ENCODE measurements at places on chromosomes 5 and 9.

- no peak for DNase-seq
These were observed 4.4 kb downstream of the CEP72 start for GRCh38 chr5:616484-617039.

DNA sequence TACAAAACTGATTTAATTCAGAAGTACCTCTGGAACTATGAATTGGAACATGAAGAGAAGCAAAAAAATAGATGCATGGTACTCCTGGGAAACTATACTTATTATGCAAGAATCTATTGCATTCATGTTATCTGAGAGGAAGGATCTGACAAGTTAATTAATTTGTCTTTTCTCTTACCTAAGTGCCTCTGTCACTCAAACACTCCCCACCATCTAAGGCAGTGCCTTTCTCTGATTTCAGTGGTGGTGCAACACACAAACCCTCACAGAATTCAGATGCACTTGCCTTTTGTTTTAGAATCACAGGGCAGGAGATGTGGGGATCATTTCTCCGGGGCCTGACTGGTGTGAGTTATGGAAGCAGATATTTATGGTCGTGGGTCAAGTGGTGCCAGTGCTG, 52.5 kb upstream of the C9orf72 start:
- DNase-seq, result no peak

DNA sequence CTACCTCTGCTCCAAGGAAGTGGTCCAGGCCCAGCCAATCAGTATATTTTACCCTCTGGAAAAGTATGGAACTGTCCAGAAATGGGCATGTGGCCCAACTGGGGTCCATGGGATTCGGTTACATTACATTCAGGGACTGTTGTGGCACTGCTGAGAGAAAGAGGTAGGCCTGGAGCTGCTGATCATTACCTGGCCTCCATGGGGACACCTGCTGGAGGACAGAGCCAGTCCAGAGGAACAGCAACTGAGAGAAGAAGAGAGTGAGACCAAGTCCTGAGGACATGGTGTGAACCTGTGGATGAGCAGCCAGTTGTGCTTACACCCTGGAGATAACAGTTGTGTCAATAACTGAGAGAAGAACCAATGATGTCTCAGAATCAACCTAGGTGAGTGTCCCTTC, 48.2 kb downstream of the HMHB1 start:
- no peak for DNase-seq

- DNase-seq, result no peak
These were observed 300.8 kb downstream of the SEMA5A start for GRCh38 chr5:9245071-9245470.

DNA sequence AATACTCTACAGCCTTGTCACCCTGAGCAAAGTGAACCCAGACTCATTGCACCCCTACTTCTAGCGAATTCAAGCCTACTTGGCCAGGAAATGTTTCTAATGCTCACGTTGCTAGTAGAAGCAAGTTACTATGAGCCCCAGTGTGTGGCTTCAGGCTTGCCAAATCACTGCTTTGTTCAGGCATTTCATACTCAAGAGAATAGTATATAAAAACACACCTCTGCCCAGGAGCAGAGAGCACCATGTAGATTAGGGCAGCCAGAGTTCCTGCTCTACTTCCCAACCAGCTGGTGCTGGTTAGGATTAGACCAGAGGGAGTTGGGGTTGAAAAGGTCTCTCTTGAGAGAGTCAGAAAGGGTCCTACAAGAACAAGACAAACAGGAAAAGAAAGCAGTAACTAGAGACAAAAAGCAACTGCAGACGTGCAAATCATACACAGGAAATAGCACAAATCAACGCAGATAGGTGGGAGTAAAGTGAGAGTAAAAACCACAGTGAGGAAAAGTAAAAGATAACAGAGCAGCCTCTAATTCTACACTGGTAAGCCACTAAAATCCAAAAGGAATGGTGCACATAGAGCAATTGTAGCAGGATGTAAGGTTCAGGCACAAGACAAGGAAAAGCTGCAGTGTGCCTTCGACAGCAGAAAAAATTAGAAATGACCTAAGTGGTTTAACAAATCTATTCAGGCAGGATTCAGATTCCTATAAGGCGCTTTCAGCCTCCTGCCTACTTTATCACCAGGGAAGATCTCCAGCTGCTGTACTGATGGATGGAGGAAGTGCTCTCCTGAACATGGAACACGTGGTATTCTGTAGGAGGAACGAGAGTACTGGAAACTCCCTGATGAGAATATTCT, 49.6 kb upstream of the KIF2A start:
- no peak for DNase-seq

DNA sequence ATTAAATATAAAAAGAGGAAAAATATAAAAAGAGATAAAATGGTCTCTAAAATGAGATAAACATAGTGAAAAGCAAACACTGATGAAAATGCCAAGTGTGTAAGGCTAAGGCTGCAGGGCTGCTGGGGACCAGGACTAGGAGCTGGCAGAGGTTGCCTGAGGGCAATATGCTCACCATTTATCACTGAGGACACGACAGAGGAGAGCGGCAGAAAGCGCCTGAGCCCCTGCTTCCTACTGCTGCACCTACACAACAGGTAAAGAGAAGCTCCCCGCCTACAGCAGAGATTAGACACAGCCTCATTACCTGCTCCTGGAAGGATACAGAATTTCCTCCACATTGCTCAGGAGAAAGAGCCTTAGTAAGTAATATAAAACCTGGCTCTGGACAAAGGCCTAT, 70.7 kb upstream of the PPP1R2B start:
- DNase-seq, result no peak

DNA sequence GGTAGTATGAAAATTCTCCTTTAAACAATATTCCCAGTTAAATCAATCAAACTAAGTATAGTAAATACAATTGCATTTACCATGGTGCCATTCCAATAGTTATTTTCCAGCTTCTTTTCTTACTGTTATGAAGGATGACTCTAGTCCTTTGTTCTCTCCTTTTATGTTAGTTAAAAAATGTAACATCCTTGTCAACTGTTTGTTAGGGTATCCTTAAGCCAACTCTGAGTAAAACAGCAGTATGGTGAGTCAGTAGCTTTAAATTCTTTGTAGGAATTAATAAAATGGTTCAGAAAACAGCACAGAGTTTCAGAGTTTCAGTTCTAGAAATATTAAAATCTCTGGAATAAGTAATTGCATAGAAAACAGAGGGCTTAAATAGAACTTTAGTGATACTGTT, 384.4 kb downstream of the MTRR start:
- no peak for DNase-seq

DNA sequence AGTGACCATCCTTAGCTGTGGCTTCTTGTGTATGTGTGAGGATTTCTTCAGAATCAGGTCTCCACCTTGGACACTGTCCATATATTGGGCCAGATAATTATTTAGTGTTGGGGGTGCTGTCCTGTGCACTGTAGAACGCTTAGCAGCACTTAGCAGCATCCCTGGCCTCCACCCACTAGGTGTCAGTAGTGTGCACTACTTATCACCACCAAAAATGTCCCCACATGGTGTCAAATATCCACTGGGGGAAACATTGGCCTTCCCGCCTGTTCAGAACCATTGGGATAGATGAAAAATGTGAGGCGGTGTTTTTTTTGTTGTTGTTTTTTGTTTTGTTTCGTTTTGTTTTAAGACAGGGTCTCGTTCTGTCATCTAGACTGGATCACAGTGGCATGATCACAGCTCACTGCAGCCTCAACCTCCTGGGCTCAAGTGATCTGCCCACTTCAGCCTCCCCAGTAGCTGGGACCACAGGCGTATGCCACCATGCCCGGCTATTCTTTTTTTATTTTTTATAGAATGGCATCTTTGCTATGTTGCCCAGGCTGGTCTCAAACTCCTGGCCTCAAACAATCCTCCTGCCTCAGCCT, 67.7 kb downstream of the TENT4A start:
- DNase-seq, result no peak

DNA sequence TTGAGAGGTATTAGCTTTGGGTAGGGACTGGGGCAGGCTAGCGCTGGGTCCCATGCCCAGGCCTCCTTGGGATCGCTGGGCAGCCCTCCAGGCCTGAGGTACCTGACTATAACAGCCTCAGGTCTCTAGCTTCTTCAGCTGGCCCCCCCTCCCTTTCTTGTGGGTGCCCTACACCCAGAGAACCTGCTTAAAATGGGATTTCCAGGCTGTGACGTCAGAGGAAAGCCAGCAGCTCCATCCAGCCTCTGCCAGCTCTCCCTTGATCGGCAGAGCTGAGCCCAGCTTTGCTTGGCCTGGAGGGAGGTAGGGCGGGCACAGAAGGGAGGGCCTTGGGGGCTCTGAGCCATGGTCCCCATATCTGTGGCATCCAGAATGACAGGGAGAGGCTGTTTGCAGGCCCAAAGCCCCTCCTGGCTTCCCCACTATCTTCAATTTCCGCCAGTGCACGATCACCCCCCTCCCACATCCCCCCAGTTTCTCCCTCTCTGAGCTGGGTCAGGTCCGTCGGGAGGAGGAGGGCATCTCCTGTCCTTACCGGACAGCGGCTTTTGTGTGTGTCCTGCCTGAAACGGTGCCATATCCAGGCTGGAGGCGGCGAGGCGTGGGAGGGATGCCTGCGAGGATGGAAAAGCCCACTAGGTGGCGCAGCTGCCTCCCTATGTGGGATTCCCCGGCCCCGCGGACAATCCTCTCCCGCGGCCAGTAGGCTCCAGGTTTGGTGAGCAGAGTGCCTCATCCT, 10.8 kb downstream of the REEP2 start:
- peak; percentile 98 for DNase-seq

DNA sequence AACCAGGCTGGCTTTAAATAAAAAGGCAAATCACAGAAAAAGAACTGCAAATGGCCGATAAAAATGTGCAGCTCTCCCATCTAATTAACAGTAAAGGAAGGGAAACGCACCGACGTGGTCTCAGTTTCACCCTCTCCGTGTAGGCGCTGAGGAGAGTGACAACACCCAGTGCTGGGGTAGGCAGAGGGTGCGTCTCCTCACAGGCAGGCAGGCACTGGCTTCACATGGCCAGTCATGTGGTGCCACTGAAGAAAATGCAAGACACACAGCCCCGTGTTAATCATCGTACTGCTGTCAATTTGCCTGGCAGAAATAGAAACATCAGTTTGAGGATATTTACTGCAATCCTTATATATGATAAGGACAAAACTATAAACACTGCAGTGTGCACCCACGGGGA, 178.4 kb downstream of the FANCC start:
- no peak for DNase-seq

GRCh38 chr5:123262216-123262823, 160.9 kb downstream of the CEP120 start:
- no peak for DNase-seq

- DNase-seq, result no peak
These were observed 158.8 kb upstream of the SPEF2 start for GRCh38 chr5:35458824-35459207.

- no peak for DNase-seq
These were observed 23.3 kb upstream of the ARSB start for GRCh38 chr5:79008362-79008761.

GRCh38 chr5:144525000-144525399, 354.3 kb downstream of the KCTD16 start:
- DNase-seq, result no peak

DNA sequence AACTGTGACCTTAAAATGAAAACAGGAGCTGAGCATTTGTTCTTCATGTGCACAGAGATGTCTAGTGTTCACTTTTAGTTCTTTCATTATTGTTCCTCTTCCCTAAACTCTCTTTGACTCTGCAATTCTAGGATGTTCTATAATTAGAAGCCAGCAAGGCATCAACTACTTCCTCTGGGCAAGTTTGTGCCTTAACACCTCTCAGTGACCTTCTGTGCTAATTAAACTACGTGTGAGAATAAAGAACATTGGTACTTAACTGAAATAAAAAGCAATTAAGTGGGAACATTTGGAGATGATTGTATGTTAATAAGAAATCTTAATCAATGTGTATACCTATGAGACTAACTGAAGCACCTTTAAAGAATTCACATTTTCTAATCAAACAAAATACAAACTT, 242.8 kb downstream of the RASEF start:
- no peak for DNase-seq

DNA sequence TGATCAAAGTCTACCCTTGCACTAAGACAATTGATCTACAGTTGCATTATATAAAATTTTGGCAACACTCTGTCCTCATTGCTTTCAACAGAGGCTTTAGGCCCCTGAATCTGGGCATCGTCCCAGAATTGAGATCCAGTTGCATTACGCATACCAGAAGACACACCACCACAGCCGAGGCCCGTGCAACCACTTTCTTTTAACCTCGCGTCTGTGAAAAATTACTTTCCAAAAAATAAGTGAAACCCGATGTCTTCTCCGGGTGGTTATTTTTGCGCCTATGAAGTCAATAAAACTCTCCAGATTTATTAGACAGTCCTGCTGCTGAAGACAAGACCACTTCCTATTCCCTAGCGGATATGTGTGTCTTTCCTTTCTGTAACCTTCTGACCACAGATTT, 52.1 kb upstream of the NFIB start:
- no peak for DNase-seq

DNA sequence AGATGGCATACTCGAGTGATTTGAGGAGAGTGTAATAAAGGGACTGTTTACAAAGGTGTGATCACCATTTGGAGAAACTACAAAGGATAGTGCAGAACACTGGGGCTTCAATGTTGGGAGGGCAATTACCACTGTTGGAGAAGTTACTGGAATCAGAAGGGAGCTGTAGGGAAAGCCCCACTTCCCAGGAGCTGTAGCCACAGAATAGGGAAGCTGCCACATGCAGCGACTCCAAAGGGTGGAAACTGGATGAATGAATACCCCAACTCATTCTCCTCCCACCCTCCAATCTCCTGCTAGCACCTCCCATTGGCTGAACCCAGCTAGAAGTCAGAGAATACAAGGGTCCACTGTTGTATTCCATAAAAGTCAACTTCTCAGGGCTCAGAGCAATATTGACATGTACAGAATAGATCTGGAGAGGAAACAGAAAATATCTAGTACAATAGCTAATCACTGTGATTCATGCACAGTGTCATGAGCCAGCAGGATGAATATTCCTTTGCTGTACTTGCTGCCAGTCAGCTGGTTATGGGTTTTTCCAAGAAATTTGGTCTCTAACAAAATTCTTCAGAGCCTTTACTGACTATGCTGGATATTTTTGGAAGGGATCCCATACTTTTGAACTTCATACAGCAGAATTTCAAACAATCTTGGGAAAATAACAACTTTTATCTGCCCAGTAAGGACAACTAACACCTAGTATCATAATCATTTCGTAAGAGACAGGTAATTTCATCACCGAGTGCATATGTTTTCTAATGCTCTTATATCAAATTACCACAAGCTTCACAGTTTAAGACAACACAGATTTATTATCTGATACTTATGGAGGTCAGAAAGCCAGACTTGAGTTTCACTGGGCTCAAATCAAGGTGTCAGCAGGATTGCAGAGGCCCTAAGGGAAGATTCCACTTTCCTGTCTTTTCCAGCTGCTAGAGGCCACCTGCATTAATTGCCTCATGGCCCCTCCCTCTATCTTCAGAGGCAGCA, 39.6 kb downstream of the PDCD1LG2 start:
- no peak for DNase-seq

- no peak for DNase-seq
These were observed 28.2 kb downstream of the ITGA2 start for GRCh38 chr5:53017383-53017782.

GRCh38 chr9:16241231-16241630, 629.2 kb downstream of the BNC2 start:
- no peak for DNase-seq
